ENCODE measurements at places on chromosomes 13 and 19. TPM values are rescaled to one million over a fixed set of nuclear protein-coding genes. Genes with fewer than 3 reads are reported as not detected.

DNA sequence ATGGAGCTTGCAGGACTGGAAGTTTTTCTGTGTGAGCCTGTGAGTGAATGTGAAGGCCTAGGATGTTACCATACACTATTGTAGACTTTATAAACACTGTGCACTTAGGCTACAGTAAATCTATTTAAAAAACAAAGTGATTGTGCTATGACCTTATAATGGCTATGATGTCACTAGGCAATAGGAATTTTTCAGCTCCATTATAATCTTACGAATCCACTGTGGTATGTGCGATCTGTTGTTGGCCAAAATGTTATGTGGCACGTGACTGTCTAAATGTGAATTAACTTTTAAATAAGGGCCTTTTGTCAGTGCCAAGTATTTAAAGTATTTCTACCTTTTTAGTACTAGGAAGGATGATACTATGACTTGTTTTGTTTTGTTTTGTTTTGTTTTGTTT lies 54.9 kb downstream of the DPY19L3 start:
- DNase-seq = no peak

Gene CIRBP
- 221 TPM for total RNA-seq

- DNase-seq = peak; percentile 74
Measured at GRCh38 chr19:6470173-6470572, 6.1 kb downstream of the CRB3 start.

GRCh38 chr13:33775339-33776108 lies 42.4 kb upstream of the RFC3 start:
- DNase-seq = peak; percentile 21

- DNase-seq = no peak
Measured at GRCh38 chr13:33725340-33725739, 92.6 kb upstream of the RFC3 start.

GRCh38 chr13:43874504-43875092 lies 4.9 kb downstream of the CCDC122 start:
- DNase-seq = no peak

All from H7 (cell line).